ENCODE measurements at places on chromosomes 3 and 15.
A peak's percentile ranks its signal among the peaks of the same experiment; 100 is the strongest.

DNA sequence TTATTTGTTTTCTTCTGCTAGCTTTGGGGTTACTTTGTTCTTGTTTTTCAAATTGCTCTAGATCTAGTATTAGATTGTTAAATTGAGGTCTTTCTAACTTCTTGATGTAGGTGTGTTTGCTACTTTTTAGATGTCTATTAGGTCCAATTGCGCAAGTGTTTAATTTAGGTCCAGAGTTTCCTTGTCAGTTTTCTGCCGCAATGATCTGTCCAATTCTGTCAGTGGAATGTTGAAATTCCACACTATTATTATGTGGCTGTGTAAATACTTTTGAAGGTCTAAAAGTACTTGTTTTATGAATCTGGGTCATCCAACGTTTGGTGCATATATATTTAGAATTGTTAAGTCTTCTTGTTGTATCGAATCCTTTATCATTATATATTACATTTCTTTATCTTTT is 324.4 kb upstream of the SGO1 start:
- no peak for DNase-seq

DNA sequence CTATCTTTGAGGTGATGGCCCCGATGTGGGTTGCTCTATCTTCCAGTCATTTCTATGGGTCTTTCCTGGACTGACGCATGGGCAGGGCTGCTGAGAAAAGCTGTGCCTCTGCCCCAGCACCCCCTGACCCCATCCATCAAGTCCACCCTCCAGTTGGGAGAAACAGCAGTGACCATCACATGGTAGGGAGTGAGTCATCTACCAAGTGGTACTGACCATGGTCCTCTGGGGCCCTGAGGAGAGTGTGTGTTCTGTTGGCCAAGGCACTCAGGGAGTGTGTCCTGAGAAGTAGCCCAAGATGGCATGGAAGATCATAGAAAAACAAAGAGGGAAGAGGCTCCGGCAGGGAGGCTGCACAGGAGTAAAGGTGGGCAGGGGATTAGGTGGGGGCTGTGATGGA is 1.6 kb upstream of the DNAH1 start:
- no peak for DNase-seq

- no peak for DNase-seq
These were observed 35.7 kb downstream of the CCDC80 start for GRCh38 chr3:112605285-112605684.

DNA sequence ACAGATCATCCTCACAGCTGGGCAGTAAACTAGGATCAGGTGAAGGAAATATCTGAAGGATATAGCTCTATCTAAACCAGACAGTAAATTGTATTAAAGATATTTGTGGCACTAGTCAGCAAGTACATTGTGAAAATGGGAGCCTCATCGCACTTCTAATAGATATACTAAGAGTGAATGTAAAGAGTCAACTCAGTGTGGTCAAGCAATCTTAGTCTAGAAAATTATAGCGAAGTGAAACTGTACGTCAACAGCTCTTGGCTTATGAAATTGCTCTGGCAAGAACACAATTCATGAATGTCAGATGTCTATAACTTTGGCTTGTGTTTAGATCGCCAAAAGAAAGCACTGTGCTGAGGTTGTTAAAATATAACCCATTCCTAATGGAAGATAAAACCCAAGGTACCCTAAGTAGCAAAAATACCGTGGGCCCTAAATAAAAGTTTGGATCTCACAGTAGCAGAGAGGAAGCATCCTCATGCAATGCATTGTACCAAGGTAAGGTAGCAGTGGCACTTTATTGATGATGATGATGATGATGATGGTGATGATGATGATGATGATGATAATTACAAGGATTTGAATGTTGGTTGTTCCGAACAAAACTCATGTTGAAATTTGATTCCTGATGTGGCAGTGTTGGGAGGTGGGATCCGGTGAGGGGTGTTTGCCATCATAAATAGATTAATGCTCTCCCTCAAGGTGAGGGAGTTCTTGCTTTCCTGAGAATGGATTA is 228.5 kb downstream of the UNC13C start:
- no peak for DNase-seq

DNA sequence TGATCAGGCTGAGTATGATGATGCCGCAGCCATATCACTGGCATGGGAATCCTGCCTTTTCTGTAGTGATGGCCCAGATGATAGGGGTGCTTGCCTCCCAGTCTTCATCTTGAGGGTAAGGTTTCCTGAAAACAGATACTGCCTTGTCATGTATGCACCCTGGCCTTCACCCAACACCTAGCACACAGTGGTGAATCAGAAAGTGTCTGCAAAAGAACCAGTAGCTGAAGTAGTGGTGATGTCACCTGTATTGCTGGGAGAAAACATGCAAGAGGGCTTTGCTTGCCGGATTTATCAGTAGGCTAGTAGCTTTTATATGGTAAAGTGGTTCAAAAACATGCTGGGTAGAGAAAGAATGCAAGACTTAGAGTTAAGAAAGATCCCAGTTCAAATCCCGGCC is 419.8 kb upstream of the WNT5A start:
- DNase-seq = no peak

GRCh38 chr15:67037694-67038093 is 27.7 kb upstream of the SMAD3 start:
- DNase-seq = no peak

DNA sequence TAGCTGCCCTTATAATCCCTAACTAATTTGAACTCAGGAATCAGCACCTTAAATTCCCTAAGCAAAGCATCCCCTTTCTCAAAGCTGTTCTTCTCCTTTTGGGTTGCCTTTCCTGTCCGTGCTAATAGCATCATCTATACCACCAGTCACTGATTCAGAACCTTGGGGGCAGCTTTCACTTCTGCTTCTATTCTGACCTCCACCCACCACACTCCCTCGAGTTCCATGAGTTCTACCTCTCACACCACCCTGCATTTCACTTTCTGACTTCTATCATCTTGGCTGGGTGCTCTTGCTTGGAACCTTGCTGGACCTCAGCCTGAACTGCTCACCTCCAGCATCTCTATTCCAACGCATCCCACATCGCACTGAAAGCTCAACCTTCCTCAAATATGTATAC is 55.4 kb upstream of the KCNMB2 start:
- no peak for DNase-seq

- no peak for DNase-seq
These were observed 114.3 kb downstream of the TGFBR2 start for GRCh38 chr3:30720586-30721313.

DNA sequence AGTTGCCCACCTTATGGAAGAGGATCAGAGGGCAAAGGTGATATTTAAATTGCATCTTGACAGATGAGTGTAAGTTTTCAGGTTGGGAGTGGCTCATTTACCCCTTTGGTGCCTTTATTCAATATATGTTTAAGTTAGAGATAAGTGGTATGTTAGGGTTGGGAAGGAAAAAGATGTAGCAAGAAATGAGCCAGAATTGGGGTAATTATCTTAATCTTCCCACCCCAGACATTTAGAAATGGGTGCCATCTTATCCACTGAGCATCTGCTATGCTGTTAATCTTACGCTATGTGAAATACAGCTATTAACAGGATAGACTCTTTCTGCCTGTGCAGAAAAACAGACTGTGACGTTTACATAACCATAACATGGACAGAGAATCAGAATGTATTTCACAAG is 6.3 kb downstream of the CMTM7 start:
- no peak for DNase-seq

DNA sequence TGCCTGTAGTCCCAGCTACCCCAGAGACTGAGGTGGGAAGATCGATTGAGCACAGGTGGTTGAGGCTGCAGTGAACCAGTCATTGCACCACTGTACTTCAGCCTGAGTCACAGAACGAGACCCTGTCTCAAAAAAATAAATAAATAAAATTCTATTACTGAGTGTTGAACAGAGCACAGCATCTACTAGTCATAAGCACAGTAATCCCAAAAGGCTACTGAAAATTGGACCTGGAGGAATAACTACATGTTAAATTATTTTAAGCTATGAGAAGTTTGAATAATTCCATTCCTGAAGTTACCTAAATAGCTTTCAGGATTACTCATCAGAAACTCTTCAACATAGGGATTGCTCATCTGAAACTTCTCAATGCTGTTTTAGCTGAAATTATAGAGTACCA is 43.4 kb downstream of the ARMC8 start:
- DNase-seq = no peak

- no peak for DNase-seq
These were observed 1053.2 kb upstream of the GBE1 start for GRCh38 chr3:82814660-82815059.

DNA sequence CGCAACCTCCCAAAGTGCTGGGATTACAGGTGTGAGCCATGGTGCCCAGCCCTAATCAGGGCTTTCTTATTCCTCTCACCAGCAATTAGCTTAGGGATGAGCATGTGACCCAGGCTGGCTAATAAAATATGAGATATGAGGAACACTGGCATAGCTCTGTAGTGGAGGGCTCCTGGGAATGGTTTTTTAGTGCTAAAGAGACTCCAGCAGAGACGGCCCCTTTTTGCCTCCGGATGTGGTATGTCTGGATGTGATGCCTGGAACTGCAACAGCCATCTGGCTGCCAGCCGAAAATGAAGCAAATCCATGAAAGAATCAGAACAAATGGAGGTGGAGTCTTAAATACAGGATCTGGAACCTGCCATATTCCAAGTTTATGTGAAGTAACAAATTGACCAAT is 69.1 kb upstream of the MAGI1 start:
- DNase-seq = no peak

DNA sequence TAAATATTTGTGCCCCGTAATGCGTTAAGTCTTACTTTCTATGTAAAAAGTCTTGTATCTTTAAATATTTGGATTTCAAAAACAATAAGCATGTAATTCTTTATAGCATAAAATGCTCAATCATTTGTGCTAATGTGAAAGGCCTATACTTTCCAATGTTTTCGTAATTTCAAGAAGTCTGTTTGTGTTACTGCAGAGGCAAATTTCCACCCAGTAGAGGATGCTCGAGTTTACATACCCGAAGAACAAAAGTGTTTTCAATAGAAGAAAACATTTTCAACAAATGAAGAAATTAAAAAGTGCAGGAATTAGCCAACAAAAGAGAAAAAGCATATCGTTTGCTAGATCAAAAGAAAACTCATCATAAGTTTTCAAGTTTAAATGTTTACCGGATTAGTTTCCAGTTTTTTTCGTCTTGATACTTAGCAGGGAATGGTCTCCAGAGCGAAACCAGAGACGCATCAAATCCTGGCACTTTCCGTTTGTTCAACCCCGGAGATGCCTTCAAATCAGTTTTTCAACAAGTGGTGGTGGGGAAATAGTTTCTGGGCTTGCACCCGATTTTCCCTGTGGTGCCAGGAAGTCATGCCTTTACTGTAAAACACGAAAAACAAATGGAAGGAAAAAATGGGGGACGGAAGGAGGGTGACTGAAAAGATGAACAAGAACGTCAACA is 1.0 kb downstream of the CGGBP1 start:
- DNase-seq = no peak

DNA sequence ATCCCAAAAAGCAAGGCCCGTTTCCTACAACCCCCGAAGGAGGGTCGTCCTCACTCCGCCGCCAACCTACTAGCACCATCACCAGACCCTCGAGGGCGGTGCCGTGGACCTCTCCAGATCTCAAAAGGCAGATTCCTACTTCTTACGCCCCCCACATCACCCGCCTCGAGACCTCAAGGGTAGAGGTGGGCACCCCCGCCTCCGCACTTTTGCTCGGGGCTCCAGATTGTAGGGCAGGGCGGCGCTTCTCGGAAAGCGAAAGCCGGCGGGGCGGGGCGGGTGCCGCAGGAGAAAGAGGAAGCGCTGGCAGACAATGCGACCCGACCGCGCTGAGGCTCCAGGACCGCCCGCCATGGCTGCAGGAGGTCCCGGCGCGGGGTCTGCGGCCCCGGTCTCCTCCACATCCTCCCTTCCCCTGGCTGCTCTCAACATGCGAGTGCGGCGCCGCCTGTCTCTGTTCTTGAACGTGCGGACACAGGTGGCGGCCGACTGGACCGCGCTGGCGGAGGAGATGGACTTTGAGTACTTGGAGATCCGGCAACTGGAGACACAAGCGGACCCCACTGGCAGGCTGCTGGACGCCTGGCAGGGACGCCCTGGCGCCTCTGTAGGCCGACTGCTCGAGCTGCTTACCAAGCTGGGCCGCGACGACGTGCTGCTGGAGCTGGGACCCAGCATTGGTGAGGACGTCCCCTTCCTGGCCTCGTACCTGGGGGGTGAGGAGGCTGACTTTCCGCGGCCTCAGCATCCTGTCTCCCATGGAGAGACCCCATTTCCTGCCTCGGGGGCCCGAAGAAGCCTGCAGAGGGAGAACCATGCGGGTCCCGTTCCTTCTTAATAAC is at the start of gene MYD88:
MYD88 (plus strand) TSS at position 313 of the 842 bp plus-strand sequence; CDS start at position 353, 40 bp downstream.
- peak; percentile 11 for DNase-seq

DNA sequence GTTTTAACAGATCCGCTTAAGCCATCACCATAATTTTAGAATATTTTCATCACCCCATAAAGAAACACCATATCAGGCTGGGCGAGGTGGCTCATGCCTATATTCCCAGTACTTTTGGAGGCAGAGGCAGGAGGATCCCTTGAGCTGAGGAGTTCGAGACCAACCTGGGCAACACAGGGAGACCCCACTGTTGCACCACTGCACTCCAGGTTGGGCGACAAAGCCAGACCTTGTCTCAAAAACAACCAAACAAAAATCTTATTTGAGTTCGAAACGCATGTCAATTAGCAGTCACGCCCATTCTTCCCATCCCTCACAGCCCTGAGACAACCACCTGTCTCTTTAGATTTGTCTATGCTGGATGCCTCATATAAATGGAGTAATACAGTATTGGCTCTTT is 119.9 kb downstream of the KLF13 start:
- no peak for DNase-seq

- no peak for DNase-seq
These were observed 15.3 kb downstream of the SPCS1 start for GRCh38 chr3:52721002-52721729.

GRCh38 chr3:102018551-102018950 is 169.2 kb downstream of the NFKBIZ start:
- no peak for DNase-seq

- DNase-seq = no peak
These were observed 61.6 kb upstream of the MAP4 start for GRCh38 chr3:48077815-48078214.

DNA sequence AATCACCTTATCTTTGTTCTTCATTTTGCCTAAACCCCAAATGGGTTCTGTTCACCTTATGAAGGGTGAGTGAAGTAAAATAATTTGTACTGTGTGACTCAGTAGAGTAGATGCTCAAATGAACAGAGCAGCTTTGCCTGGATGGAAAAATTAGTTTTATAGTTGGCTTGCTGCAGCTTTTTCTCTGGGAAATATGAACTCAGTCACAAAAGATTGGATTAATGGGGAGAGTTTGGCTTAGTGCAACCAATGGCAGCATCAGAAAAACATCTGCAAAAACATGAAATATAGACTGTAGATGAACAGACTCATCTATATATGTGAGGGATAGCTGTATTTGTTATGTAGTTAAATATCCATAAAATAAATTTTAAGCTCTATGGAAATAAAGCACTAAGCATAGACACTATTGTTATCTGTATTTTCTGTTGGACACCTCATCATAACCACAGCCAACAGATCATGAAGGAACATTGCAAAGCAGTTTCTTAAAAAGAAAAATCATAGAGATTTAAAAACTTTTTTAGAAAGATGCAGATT is 181.3 kb downstream of the ECT2 start:
- DNase-seq = no peak

GRCh38 chr3:114558271-114558670 is 264.4 kb downstream of the TIGIT start:
- DNase-seq = no peak

Measured in DMS 273 treated with DMSO at 0.1 percent for 48 hours (cell line).